ENCODE measurements at places on chromosomes 12 and 14.
A peak's percentile ranks its signal among the peaks of the same experiment; 100 is the strongest.

- no peak for DNase-seq
These were observed at the start of gene ASCL1 for GRCh38 chr12:102957339-102958050. TSS of gene ASCL1 (plus strand) at chr12:102957674. CDS start at chr12:102958245, 571 bp downstream.

DNA sequence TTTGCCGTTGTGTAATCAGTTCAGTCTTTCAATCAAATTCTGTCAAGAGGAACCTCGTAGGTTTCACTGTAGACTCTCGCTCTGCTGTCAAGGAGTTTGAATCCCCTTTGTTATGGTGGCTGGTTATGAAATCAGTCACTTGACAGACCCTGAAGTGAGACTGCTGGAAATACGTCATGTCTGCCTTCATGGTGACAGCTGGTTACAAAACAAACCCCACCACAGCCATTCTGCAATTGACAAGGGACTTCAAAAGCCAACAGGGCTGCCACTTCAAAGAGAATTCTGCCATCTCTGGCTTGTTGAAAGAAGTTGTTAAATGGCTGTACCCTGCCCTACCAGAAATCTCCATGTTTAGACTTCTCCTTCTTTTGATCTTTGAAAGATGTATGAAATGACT, 286.9 kb downstream of the ERC1 start:
- DNase-seq: peak; percentile 87

- DNase-seq: no peak
These were observed 165.1 kb upstream of the ATP2B1 start for GRCh38 chr12:89873745-89874144.

DNA sequence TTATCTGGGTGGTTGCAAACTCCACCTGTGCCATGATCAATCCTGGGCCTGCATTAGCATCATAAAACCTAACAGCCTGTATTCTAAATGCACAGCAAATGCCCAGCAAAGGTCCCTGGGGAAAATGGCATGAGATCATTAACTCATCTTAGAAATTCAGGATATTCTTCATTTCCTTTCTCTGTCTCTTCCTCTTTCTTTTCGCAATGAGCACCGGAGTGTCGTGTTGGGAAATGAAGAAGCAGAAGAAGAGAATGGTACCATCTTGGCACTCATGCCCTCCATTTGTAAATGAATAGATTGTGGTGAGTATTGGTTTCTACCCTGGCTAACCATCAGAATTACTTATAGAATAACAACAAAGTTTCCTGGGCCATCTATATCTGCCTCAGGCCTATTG, 193.6 kb downstream of the GALC start:
- DNase-seq: no peak

DNA sequence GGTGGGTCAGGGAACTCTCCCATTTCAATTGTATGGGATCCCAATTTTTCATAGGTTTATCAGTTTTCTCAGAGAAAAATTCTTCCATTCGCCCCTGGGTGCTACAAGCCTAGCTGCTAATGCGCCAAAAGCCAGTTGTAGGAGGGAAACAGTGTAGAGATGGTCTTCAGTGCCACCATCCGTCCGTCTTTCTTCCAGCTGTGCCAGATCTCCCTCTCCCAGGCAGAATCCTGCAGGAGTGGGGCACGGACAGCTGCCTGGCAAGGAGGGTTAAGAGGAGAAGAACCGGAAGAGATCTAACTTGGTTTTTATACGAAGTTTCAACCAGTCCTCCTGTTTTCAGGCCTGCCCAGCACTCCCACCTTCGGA, 38.9 kb upstream of the FUT8 start:
- DNase-seq: no peak

DNA sequence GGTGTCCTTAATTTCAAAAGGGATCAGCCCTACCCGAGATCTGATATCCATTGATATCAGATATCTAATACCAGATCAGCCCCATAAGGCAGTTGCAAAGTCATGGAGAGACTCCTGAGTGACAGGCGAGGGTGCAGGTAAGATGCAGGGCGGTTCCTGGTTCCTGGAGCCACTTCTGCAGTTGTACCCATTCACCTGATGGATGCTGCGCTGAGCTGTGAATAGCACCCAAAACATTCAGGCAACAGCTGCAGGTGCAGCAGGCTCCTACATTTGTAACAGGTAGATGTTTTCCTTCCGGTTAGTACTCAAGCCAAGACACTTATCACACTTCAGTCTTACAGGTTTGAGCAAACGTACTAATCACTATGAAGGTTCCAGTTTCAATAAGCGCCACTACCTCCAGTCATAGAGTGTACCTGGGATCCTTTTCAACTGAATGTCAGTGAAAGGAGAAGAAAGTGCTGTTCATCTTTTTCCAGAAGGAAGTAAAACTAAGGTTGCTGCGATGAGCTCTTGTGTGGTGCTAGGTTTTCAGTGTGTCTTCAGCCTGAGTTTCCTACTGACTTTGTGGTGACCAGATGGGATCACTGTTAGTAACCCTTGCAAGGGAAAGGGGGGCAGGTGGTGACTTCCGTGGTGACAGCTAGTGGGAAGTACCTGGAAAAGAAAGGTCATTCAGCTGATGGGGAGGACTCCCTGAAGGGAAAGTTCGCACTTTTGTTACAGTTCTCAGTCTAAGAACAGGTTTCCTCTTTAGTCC, 1.9 kb downstream of the ATP6V0A2 start:
- no peak for DNase-seq

- DNase-seq: no peak
These were observed 2.1 kb upstream of the GPD1 start for GRCh38 chr12:50101663-50102062.

GRCh38 chr14:102857444-102857843, 65.0 kb upstream of the AMN start:
- DNase-seq: no peak

DNA sequence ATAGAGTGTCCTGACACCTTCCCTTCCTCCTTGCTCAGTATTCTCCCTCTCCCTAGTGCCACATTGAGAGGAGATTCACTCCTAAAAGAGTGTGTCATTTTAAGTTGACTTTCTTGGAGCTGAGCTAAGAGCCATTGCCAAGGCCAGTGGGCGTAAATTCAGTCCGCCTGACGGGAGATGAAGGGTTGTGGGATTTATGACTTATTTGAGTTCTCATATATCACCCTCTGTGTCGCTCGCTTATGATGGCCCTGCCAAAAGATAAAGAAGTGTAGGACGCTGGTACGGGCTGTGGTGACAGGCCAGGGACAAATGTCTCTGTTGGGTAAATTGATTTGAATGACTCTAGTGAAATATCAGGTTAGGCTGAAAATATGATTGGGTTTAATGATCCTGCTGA, 867.4 kb downstream of the NRXN3 start:
- DNase-seq: no peak

- DNase-seq: no peak
These were observed 11.5 kb downstream of the DCP1B start for GRCh38 chr12:1992732-1993131.

DNA sequence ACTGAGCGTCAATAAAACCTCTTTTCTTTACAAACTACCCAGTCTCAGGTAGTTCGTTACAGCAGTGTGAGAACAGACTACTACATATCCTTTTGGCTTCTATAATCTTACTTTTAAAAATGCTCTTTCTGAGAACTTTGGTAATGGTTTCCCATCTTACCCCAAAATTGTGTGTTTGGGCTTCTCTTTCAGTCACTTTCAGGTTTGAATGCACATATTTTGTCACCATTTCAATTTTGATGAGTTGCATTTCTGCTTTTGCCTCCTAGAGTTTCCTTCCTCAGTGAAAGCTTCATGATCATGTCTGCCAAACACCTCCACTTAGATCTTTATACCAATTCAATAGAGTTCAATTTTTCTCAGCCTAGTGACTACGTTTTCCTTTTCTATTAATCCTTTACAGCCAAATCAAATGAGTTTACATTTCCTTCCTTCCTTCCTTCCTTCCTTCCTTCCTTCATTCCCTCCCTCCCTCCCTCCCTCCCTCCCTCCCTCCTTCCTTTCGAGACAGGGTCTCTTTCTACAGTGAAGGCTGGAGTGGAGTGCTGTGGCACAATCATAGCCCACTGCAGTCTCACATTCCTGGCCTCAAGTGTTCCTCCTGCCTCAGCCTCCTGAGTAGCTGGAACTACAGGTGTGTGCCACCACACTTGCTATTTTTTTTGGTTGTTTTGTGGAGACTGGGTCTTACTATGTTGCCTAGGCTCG, 124.9 kb downstream of the BCAT1 start:
- DNase-seq: no peak

DNA sequence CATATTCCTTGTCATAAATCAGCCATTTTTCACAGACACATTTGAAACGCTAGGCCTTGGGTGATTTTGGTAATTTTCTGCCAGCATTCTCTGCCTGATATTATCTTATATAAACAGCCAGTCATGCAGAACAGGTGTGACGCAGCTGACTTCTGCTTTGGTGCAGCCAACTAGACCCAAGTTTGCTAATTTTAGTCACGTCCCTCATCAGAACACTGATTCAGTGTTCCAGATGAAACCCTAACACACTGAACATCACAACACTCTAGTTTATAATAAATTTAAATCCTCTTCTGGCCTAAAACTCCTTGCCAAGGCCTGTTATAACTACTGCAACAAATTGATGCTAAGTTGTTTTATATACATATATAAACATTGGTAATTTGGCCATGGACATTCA, 386.1 kb downstream of the SEC23A start:
- no peak for DNase-seq

DNA sequence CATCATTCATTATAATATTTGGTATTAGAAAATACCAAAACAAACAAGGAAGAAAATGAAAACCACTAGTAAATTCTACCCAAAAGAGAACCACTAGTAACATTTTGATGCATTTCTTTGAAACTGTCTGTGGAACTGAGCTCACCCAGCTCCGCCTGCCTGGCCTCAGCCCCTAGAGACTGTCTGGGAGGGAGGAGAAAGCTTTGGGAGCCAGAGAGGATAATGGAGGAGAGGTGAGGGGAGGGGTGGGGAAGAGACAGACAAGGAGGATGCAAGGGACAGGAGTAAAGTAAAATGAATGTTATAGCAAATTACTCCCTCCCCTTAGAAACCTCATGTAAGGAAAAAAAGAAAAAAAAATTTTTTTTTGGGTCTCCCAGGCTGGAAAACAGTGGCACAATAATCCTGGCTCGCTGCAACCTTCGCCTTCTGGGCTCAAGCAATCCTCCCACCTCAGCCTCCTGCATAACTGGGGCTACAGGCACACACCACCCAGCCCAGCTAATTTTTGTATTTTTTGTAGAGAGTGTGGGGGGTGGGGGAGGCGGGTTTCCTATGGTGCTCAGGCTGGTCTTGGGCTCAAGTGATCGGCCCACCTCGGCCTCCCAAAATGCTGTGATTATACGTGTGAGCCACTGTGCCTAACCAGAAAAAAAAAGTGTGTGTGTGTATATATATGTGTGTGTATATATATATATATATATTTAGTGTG, 3.2 kb upstream of the MMP19 start:
- DNase-seq: no peak

GRCh38 chr14:61569812-61570548, 125.3 kb upstream of the HIF1A start:
- DNase-seq: peak; percentile 45

- no peak for DNase-seq
These were observed 15.7 kb downstream of the SLC38A2 start for GRCh38 chr12:46356655-46357437.

DNA sequence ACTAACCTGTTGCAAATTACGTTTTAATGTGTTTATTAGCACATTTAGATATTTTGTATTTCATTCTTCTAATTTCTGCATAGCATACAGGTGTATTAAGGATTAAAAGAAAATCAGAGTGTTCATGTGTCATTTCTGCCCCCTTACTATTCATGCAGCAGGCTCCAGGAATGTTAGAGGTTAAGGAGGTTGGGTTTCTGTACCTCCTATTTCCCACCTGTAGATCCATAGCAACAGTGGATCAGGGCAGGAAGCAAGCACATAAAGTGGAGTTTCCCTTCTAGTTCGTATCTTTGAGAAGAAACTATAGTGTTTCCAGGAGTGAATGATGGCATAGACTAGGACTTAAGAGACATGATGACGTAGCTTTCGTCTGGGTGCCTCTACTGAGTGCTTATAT, 18.9 kb downstream of the JKAMP start:
- no peak for DNase-seq

GRCh38 chr12:6833189-6833890, 5.1 kb downstream of the P3H3 start:
- no peak for DNase-seq

GRCh38 chr12:17215759-17216570, 610.0 kb upstream of the LMO3 start:
- DNase-seq: no peak

GRCh38 chr14:76547831-76548230, 171.9 kb downstream of the ESRRB start:
- DNase-seq: no peak

GRCh38 chr12:67354322-67354721, 85.2 kb downstream of the CAND1 start:
- no peak for DNase-seq

- peak; percentile 57 for DNase-seq
These were observed at the start of gene FAIM2 for GRCh38 chr12:49903700-49904423. TSS of gene FAIM2 (minus strand) at chr12:49903900. CDS start at chr12:49903792, 108 bp downstream.

Measured in CD8-positive, alpha-beta T cell (primary cell).